ENCODE measurements at places on chromosomes 5 and 9.

GRCh38 chr5:6279607-6280006 is 98.7 kb downstream of the MED10 start:
- DNase-seq: no peak

GRCh38 chr9:92535940-92536850 is at the start of gene ECM2:
Gene ECM2, minus strand, starts transcription at chr9:92535990. Its CDS starts 13,124 bp downstream, at chr9:92522866.
- DNase-seq: no peak

GRCh38 chr5:10538789-10539686 is 24.8 kb upstream of the ANKRD33B start:
- no peak for DNase-seq

DNA sequence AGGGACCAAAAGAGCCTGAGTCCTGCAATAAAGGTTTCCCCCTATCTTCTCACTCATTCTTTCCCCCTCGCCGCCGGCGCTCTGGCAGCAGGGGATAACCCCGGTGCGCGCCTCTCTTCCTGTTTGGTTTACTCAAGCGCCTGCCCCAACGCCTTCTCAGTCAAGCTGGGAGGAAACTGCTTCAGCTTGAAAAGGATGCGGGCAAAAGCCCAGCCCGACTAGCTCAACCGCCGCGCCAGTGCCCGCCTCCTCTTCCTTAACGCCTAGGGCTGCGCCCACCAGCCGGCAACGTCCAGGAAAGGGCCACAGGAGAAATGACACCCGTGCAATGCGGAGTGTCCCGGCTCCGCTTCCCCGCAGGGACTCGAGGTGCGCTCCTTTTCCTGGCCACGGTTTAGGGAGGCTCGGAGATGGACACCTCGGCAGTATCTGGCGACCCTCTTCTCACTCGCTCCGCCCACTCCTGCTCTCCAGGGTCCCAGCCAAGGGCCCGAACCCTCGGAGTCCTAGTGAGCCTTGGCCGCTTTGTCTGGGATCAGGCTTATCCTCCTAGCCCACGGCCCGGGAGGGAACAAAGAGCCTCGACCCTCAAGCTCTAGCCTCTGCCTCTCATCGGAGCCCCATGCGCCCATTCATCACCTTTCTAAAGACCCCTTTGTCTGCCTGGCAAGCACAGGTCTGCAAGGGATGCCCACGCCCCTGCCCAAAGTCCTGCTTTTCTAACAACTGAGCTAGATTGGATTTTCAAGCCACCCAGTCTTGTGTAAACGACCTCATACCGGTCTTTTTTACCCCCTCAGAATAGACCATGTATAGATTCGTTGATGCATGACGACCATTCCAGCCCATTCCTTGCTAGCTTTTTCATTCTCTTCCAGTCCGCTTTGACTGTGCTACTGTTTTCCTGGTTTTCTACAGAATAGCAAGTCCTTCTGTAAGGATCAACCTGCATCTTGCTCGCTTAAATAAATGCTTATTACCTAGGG is 2.0 kb downstream of the ST8SIA4 start:
- no peak for DNase-seq

GRCh38 chr5:174229514-174230370 is 184.2 kb downstream of the NSG2 start:
- DNase-seq: no peak

DNA sequence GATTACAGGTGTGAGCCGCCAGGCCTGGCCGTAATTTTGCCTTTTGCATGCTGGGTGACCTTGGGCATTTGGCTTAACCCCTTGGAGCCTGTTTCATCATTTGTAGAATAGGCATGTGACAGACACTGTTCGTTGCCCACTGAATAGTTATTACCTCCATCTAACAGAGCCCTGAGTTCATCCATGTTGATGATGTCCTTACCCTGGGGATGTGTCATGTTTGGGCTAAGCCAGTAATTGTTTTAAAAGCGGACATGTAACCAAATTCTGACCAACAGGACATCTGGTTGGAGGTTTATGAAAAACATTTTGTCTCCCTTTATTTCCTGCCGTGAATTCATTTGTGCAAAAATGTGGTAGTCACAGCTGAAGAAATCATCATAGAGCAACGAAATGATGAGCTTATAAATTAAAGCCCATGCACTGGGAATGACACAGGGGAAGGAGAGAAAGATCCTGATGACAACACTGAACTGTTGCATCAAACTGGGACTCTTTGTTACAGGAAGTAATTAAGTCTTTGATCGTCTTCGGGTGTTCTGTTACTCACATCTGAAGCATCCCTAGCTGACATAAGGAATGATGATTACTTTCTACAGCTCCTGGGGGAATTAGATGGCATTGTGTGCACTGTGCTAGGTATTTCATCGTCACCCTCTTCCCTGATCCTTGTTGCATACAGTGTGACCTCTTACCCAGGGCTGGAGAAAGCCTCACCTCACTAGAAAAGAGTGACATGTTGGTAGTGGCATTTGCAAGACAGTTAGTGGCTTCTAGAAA is 117.8 kb downstream of the FGF18 start:
- DNase-seq: no peak

DNA sequence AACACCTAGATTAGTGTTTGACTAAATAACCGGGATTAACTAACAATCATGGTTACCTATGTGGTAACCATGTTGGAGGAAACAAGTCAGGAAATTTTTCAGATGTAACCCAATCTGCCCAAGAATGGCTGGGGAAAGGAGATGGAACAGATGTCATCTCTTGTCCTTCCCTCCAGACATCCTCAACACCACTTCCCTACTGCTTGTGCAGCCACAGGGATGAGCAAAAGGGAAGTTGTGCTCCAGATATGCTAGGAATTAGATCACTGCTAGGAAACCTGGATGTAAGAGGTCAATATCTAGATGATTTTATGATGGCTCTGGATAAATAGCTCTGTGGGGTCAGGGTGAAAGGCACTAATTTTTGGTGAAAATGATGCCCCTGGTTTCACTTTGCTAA is 61.3 kb upstream of the ELL2 start:
- no peak for DNase-seq

Data from GM18507 (cell line).